ENCODE measurements at places on chromosomes 11 and 22.
A peak's percentile ranks its signal among the peaks of the same experiment; 100 is the strongest.

DNA sequence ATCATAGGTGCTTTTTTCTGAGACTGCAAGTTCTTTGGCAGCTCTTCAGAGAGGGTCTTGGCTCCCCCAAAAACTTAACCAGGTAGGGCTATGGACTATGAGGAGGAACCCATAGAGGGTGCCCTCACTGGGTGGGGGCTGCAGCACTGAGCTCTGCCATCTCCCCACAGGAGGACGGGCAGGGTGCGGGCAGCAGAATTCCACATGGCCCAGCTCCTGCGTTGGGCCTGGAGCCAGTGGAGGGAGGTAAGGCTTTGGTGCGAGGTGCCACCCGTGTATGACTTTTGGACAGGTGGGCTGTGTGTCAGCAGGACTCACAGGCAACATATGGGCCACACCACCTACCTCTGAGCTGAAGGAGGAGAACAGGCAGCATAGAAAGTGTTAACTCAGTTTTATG lies 58.4 kb downstream of the PISD start:
- DNase-seq: no peak

GRCh38 chr11:34105957-34106504 lies 602 bp downstream of the NAT10 start:
- DNase-seq: no peak

- peak; percentile 83 for DNase-seq
Measured at GRCh38 chr11:122661182-122661945, 5.8 kb downstream of the UBASH3B start.

- no peak for DNase-seq
Measured at GRCh38 chr22:46135611-46136485, 14.5 kb upstream of the PPARA start.

GRCh38 chr11:118417801-118418200 lies 16.4 kb downstream of the ATP5MG start:
- DNase-seq: no peak

- no peak for DNase-seq
Measured at GRCh38 chr11:123472236-123472935, 42.3 kb downstream of the GRAMD1B start.

GRCh38 chr11:43517518-43517917 lies 158.8 kb downstream of the TTC17 start:
- DNase-seq: peak; percentile 5

GRCh38 chr11:1938343-1939005 lies 8.7 kb upstream of the MRPL23 start:
- no peak for DNase-seq

DNA sequence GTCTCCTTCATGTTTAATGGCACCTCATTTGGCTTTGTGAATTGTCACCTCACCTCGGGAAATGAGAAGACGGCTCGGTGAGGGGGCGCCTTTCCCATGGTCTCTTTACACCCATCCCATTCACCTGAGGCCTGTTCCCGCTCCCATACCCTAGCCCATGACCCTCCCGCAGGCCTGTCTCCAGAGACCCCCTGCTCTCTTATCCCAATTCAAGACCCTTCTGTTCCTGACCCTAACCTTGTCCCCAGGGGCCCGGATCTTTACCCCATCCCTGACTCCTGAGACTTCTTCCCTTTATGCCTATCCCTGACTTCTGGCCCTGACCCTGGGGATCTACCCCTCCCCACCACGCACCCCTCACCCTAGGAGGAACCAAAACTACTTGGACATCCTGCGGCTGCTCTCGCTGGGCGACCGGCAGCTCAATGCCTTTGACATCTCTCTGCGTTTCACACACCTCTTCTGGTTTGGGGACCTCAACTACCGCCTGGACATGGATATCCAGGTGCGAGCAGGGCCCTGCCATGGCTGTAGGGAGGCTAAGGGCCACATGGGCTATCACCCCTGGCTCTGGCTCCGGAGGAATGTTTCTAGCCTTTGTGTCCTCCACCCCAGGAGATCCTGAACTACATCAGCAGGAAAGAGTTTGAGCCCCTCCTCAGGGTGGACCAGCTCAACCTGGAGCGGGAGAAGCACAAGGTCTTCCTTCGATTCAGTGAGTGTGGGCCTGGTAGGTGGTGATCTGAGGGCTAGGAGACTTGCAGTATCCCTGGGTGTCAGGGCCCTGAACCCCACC lies 7.9 kb downstream of the INPPL1 start:
- DNase-seq: no peak

GRCh38 chr11:122108192-122108799 lies 7.7 kb downstream of the BLID start:
- DNase-seq: no peak

GRCh38 chr22:45290410-45290936 lies 5.7 kb downstream of the UPK3A start:
- DNase-seq: peak; percentile 82

DNA sequence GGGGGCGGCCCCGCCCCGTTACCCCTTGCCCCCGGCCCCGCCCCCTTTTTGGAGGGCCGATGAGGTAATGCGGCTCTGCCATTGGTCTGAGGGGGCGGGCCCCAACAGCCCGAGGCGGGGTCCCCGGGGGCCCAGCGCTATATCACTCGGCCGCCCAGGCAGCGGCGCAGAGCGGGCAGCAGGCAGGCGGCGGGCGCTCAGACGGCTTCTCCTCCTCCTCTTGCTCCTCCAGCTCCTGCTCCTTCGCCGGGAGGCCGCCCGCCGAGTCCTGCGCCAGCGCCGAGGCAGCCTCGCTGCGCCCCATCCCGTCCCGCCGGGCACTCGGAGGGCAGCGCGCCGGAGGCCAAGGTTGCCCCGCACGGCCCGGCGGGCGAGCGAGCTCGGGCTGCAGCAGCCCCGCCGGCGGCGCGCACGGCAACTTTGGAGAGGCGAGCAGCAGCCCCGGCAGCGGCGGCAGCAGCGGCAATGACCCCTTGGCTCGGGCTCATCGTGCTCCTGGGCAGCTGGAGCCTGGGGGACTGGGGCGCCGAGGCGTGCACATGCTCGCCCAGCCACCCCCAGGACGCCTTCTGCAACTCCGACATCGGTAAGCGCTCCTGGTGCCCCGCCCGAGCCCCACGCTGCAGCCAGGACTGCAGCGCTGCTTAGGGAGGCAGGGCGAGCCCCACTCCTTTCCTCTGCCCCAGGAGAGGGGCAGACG lies at the start of gene TIMP3:
Gene TIMP3, plus strand, starts transcription at position 169 of the 700 bp plus-strand sequence. Its CDS starts 297 bp downstream, at position 466.
- DNase-seq: peak; percentile 91

- no peak for DNase-seq
Measured at GRCh38 chr11:42444406-42444805, 867.4 kb upstream of the API5 start.

DNA sequence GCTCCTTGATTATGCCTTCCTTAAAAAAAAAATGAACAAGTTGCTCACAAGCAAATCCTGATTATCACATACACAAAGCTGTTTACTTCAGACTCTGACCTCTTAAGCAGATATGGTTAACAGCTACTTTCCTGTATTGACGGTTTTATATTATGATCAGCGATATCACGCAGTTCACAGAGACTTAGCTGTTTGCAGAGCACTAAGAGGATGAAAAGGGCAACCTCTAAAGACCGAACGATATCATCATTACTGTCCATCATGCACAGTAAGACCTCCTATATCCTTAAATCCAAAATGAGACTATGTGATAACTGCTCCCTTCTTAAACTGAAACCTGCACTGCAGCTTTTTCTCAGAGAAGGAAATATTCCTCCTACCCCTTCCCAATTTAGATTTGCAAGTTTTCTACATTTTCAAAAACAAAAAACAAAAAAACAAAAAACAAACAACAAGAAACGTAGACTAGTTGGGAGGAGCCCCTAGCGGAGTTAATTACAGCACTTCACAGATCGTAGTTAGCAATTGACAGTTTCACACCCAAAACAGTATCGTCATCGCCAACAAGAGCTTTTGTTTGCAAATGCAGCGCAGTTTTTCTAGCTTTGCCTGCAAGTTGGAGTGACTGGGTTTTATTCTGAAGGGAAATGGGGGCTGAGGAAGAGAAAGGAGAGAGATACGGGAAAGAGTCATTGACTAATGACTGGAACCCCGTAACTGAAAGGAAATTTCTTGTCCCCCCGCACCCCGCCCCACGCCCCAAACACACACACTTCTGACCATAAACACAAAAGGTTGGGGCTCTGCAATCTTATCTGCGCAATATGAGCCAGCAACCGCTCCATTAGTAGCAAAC lies 1.2 kb downstream of the DDX6 start:
- DNase-seq: no peak

GRCh38 chr22:50101870-50102565 lies 12.2 kb downstream of the MOV10L1 start:
- no peak for DNase-seq

GRCh38 chr22:45968003-45968650 lies 8.8 kb downstream of the WNT7B start:
- DNase-seq: peak; percentile 18

DNA sequence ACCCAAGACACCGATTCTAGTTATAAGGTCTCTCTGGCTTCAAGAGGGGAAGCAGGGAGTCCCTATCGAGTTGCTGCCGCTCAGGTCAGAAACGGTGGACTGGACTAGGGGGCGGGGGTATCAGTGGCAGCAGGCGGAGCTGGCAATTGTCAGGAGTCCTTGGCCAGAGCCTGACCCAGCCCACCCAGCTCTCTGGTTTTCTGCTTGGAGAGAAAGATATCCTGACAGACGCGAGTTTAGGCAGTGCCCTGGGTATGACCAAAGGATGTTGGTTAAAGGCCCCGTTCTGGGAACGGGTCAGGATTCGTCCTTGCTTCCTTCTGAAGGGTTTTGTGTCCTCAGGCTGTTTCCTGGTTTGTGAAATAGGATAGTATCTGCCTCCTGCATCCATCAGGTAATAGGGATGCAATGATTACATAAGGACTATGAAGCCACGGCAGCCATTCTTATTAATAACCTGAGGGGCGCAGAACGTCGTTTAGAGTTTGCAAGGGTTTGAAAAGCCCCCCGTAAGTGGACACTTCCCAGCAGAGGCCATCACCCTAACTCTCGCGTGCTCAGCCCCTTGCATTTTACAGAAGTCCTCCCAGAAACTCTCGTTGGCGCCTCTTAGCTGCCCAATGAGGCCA lies 700 bp upstream of the DEPDC5 start:
- DNase-seq: no peak

DNA sequence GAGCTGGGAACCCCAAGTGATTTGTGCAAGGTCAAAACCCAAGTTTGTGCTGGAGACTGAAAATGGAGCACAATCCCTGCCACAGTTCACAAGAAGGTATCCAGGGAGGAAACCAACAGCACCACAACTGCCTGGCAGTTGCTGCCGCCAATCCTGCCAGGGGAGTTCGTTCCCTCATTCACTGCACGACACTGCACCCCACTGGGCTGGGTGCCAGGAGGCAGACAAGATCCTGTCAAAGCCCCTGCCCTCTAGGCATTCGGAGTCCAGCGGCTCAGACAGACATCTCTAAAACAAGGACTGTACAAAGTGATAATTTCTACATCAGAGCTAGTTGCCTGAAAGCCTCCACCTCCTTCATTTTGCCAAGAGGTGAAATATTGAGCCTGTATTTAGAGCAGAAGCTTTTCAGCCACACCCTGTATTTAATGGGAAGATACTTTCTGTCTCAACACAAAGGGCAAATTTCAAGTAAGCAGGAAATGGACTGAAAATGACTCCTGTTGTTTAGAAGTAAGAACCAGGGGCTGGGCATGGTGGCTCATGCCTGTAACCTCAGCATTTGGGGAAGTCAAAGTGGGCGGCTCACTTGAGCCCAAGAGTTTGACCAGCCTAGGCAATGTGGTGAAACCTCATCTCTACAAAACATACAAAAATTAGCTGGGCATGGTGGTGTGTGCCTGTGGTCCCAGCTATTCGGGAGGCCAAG lies 277.4 kb upstream of the NARS2 start:
- no peak for DNase-seq

- no peak for DNase-seq
Measured at GRCh38 chr22:22671506-22671905, 27.1 kb downstream of the GGTLC2 start.

DNA sequence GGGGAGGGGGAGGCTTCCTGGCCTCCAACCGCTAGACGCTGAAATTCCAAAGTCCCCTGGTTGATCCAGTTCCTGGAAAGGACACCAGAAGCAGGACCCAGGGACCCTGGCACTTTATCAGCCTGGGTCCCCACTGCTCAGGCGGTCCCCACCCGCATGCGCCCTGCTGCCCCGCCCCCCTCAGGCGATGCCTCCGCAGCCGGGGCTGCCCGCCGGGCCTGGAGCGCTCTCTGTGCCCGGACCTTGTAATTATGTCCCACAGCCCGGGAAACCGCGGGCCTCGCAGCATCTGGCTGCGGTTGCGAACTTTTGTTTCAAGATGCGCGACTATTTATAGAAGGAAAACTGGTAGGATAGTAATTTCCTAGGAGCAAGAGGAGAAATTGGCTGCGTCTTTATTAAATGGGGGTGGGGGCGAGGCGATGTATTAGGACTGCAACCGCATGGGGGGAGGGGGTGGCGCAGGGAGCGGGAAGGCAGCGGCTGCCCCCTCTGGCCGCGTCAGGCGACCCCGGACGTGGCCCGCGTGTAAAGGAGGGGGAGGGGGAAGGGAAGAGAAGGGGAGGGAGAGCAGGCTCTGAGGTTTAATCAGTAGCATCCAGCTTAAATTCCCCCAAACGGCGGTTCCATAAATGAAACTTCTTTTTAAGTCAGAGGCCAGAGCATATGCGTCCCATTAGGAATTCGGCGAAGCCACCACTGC lies 6.1 kb downstream of the WNT7B start:
- peak; percentile 67 for DNase-seq

DNA sequence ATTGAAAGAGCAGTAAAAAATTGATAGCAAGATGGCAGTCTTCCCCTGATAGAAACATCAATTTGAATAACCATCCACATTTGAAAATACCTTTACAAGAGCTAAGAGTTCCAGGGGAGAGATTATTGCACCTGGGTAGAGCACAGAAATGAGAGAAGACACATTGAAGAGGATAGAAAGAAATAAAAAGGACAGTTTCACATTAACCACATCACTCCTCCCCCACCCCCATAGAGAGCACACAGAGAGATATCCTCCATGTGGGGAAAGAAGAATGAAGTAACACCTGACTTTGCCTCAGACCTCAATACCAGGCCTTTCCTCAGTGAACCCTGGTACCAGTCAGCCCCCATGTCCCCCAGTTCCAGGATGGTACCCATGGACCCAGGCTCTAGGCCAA lies 486.7 kb downstream of the FAM181B start:
- DNase-seq: no peak

DNA sequence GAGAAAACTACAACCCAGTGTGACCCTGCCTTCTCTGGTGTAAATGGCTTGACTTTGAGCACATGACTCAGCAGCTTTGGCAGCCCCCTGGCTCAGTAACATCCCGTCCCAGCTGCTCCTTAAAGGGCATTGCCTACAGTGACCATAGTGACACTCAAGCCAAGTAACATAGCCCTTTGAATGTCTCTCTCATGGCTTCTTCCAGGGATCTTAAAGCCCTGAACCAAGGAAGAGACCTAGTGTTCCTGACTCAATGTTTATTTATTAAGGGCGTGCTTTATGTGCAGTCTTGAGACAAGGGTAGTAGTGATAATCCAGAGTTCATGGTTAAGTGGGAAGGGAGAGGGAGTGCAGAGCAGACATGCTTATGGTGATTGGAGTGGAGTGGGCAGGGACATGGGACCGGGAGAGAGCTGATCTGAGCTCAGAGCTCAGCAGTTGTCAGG lies 125.7 kb downstream of the PARVA start:
- no peak for DNase-seq

Data from fibroblast of skin of abdomen (primary cell).